ENCODE measurements at places on chromosomes 5 and 9.

DNA sequence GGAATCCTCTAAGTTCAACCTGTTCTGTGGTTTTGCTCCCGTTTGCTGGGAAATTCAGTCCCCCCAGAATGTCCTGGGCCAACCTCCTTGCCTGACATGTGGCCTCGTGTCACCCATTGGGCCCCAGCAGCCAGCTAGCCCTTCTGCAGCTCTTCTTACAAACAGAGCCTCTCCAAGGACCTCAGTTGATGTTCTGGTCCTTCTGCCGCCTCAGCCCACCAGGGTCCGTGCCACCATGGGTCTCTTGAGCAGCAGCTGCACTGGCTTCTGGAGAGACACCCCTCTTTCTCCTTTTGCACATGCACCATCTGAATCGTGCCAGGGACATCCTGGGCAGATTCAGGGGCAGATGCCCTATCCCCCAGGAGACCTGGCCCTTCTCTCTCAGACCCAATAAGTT lies 85.0 kb downstream of the LMX1B start:
- DNase-seq, result no peak

DNA sequence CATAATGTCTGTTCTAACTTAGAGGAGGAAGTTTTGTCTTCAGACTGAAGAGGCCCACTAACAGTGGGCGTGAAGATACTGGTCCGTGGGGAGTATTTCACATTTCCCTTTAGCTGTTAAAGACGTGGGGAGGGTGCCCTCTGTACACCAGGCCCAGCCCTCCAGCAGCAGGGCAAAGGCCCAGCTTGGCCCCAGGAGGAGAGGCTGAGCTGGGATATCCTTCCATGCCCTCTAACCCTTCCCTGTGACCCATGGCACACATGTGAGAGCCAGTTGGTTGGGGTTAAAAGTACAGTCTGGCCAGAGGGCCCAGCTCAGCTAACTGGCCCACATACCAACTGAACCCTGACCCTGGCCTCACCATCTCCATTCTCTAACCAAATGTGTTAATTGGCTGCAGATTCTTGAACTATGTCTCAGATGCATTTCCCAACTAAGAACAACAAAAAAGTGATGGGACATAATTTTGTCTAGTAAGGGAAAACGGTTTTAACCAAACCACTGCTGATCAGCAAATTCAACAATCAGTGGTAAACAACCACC lies 74.4 kb downstream of the LHFPL2 start:
- DNase-seq, result no peak

- no peak for DNase-seq
Measured at GRCh38 chr9:136499935-136500910, 17.4 kb upstream of the SEC16A start.

- no peak for DNase-seq
Measured at GRCh38 chr9:133499892-133500270, 21.0 kb upstream of the SLC2A6 start.

- DNase-seq, result no peak
Measured at GRCh38 chr9:114196117-114196516, 40.8 kb downstream of the COL27A1 start.

- peak; percentile 20 for DNase-seq
Measured at GRCh38 chr9:135718616-135719015, 16.6 kb downstream of the KCNT1 start.
